DMS153 (cell line): ENCODE measurements at places on chromosomes 5 and 9.

- no peak for DNase-seq
Measured at GRCh38 chr9:136178773-136179075, 26.2 kb downstream of the LHX3 start.

DNA sequence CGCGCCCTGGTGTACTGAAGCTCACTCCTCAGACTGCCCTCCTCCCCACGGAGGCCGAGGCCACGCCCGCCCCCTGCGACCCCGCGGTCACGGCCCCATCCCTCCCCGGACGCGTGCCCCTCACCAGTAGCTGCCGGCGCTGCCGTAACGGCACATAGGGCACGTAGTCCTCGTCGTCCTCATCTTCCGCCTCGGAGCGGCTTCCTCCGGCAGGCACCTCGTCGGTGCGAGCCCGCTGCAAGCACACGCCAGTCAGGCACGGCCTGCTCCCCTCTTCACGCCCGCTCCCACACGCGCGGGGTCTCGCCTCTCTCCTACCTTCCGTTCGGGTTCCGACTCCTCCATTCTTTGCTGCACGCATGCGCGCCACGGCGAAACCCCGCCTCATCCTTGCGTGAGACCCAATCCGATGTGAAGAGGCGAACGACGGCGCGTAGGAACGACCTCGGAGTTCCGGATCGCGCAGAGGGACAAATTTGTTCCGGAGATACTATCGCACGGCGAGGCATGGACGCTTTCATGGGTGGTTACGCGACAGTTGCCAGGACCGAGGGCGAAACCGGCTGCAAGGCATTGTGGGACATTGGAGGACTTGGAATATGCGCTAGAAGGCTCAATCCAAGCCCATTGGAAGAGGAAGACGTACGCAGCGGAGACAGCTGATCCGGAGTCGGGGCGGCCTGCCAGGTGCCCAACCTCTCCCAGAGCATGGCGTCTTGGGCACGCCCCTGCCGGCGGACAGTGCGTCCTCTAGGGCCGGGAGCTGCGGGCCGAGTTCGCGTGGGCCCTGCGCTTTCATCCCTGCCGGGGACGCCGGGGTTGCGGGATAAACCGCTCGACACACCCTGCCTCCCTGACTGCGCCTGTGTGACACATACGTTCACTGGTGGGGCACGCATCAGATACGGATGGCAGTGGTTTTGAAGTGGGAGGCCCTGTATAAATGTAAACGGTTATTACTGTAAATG lies at the start of gene DDX41:
Gene DDX41 (minus strand): TSS at position 361 of the 968 bp plus-strand sequence. CDS start 16 bp downstream, at position 345.
- DNase-seq, result peak; percentile 89

GRCh38 chr9:123357743-123358059 lies 1.7 kb downstream of the CRB2 start:
- DNase-seq, result no peak

GRCh38 chr5:137145721-137146120 lies 353.4 kb downstream of the SPOCK1 start:
- no peak for DNase-seq

DNA sequence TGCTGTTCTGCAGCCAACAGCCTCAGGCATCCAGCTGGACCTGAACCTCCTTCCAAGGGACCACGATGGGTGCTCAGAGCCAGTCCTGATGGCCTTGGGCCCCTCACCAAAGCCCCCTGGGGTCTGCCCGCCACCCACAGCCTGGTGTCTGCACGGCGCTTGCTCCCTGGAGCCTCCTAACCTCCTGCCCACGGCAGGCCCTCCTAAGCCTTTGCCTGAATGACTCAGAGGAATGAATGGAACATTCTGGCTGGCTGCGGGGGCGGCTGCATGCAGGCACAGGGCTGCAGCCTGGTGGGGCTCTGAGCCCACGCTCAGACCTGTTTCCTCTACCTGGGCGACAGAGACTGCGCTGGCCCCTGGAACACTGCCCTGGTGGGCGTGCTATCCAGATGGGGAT lies 6.9 kb downstream of the SOHLH1 start:
- DNase-seq, result no peak
